ENCODE measurements at places on chromosomes 5 and 9. TPM values are rescaled to one million over a fixed set of nuclear protein-coding genes. Genes with fewer than 3 reads are reported as not detected.

RHOBTB3 gene
- total RNA-seq: 3.8 TPM

IFNA2 gene
- total RNA-seq: not detected

DNA sequence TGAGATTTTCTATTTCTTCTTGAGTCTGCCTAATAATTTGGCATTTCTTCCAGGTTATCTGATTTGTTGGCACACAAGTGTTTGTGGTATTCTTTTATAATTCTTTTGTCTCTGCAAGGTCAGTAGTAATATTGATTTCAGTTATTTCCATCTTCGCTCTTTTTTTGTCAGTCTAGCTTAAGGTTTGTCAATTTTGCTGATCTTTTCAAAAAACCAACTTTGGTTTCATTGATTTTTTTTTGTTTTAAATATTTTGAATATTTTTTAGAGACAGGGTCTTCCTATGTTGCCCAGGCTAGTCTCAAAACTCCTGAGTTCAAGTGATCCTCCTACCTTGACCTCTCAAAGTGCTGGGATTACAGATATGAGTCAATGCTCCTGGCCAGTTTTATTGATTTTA is 162.8 kb downstream of the BARX1 start:
- H3K4me1 ChIP-seq: no peaks in the 10 kb centered on the region
- H3K27ac ChIP-seq: no peak overlapping the region
- no peak overlapping the region for H3K4me3 ChIP-seq
- no peaks in the 10 kb centered on the region for H3K36me3 ChIP-seq
- peaks cover 54% of the 10 kb centered on the region for H3K27me3 ChIP-seq

- no peaks in the 10 kb centered on the region for H3K36me3 ChIP-seq
- H3K4me3 ChIP-seq: no peak overlapping the region
- no peaks in the 10 kb centered on the region for H3K4me1 ChIP-seq
- H3K27me3 ChIP-seq: no peaks in the 10 kb centered on the region
- no peak for DNase-seq
These were observed 37.3 kb upstream of the CLK4 start for GRCh38 chr5:178664141-178664540.

- no peaks in the 10 kb centered on the region for H3K27me3 ChIP-seq
- H3K36me3 ChIP-seq: peaks cover 13% of the 10 kb centered on the region
- H3K4me3 ChIP-seq: no peak overlapping the region
These were observed 69.6 kb downstream of the UGCG start for GRCh38 chr9:111966124-111966723.

- H3K36me3 ChIP-seq: no peaks in the 10 kb centered on the region
- peaks cover 6% of the 10 kb centered on the region for H3K27me3 ChIP-seq
- H3K27ac ChIP-seq: no peak overlapping the region
- no peak overlapping the region for H3K4me3 ChIP-seq
- no peak for DNase-seq
These were observed 3.4 kb upstream of the CCDC187 start for GRCh38 chr9:136307215-136307750.

DNA sequence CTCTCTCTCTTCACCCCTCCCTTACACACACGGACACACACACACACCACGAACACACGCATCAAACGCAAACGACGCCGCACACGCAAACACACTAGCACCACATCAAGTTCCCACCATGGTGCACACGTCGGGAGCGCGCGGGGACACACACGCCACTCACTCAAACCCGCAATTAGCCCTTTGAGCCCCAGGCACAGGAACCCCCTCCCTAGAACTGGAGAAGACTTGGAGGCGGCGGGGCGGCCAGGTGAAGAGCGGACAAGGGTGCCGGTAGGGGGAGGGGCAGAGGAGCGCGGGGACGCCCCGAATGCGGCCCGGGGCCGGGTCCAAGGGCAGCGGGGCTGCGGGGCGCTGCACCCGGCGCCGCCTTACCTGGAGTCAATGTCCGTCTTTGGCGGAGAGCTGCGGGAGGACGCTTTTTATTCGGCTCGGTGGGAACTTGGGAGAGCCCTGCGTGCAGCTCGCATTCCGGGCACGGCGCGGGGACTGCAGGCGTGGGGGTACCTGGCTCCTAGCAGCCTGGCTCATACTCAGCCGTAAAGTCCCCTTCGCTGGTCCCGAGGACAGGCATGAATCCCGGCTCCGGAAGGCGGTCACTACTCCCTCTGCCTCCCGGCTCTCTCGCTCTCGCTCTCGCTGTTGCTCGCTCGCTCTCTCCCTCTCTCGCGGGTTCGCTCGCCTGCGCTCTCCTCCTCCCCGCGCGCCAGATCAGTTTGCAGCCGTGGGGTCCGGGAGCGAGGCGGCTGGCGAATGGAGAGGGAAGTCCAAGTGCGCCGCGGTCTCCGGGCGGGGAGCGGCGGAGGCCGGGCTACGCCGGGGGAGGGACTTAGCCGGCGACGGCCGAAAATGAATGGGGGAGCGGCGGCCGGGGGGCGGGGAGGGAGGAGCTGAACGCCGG is at the start of gene BRINP1:
BRINP1 (minus strand) TSS at position 755 of the 901 bp plus-strand sequence. CDS start 56,080 bp downstream, outside the sequence.
- peaks cover 5% of the 10 kb centered on the region for H3K36me3 ChIP-seq
- no peaks in the 10 kb centered on the region for H3K4me1 ChIP-seq
- H3K27ac ChIP-seq: no peak within 1 kb of the TSS
- no peak for DNase-seq
- H3K4me3 ChIP-seq: peak within 1 kb of the TSS; percentile 34

- H3K27me3 ChIP-seq: peaks cover 81% of the 10 kb centered on the region
- H3K4me3 ChIP-seq: no peak overlapping the region
- H3K27ac ChIP-seq: no peak overlapping the region
- no peak for DNase-seq
- H3K36me3 ChIP-seq: no peaks in the 10 kb centered on the region
These were observed 112.4 kb downstream of the MEF2C start for GRCh38 chr5:88770276-88771257.

ST8SIA4 gene
- total RNA-seq: 0.54 TPM

TSC1 gene
- total RNA-seq: 36.6 TPM

FREM1 gene
- total RNA-seq: not detected

DNA sequence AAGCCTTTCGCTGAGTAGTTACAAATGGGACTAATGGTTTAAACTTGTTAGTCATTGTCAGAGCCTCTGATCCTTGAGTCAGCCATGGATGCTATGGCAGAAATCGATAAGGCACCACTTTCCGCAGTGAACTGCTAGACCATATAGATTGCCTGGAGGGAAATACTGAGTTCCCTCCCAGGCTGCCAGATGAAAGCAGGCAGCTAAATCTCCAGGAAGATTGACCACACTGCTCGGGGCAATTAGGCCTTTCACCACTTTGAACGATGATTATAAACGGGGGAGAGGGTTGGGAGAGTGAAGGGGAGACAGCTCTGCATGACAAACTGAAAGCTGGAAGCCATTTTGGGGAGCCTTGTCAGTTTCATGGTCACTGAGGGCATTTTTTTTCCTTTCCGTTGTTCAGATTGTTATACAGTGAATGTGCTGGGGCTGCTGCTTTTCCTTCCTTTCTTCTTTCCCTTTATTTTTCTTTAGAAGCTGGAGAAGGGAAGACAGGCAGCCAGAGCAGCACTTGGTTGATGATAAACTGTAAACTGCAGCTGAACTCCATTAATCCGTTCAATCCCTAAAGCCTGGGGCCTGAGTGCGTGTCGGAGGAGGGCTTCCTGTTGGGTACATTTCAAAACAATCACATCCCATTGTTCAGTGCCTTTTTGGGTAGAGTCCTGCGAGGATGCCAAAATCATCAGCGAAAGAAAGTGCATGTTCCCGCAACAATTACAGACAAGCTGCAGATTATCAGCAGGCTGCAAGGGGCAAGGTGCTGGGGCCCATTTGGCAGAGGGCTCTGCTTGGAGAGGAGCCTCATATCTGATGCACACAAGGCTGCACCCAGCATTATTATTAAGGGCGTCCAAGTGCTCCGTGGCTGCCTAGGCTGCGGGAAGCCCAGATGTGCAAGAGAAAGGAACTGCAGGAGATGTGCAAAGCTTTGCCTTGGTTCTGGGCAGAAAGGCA is 308.4 kb downstream of the PSAT1 start:
- no peaks in the 10 kb centered on the region for H3K27me3 ChIP-seq
- H3K4me1 ChIP-seq: no peaks in the 10 kb centered on the region
- H3K36me3 ChIP-seq: no peaks in the 10 kb centered on the region
- H3K27ac ChIP-seq: no peak overlapping the region
- no peak for DNase-seq

DNA sequence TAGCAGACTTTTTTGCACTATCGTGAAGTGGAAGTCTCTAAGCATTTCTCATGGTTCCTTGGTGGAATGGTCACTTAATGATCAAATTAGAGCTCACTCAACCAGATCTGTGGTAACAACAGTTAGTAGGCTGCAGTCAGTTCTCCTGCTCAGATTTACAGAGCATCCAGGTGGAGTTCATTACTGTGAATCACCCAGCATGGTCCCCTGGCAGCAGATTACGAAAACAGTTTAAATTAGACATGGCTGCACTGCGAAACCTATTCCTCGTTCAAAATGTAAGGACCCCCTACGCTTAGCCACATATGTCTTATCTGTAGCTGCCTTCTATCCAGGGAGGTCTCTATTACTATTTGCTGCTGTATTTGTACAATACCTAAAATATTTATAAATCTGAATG is 823.6 kb upstream of the ARRDC3 start:
- no peaks in the 10 kb centered on the region for H3K4me1 ChIP-seq
- H3K4me3 ChIP-seq: no peak overlapping the region
- no peak for DNase-seq
- H3K36me3 ChIP-seq: no peaks in the 10 kb centered on the region
- no peak overlapping the region for H3K27ac ChIP-seq

SLC1A3 gene
- total RNA-seq: 9.6 TPM

DNA sequence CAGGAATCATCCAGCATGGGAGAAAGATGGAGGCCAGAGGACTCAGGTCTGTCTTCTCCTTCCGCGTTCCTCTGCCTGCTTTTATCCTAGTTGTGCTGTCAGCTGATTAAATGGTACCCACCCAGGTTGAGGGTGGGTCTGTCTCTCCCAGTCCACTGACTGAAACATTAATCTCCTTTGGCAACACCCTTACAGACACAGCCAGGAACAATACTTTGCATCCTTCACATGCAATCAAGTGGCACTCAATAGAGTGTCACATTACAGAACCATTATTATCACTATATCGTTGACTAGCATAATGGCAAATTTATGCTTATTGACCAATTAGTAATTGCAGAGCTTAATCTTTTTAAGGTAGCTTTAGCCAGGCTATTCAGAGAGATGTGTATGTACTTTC is 64.8 kb downstream of the UNC13B start:
- no peak overlapping the region for H3K27ac ChIP-seq
- DNase-seq: no peak
- H3K27me3 ChIP-seq: no peaks in the 10 kb centered on the region
- H3K4me3 ChIP-seq: no peak overlapping the region
- no peaks in the 10 kb centered on the region for H3K4me1 ChIP-seq
